Ecto neural progenitor cell (in vitro differentiated cells): ENCODE measurements at places on chromosomes 5 and 9.

GRCh38 chr9:123679330-123679987 is 250.5 kb downstream of the DENND1A start:
- no peak for DNase-seq

DNA sequence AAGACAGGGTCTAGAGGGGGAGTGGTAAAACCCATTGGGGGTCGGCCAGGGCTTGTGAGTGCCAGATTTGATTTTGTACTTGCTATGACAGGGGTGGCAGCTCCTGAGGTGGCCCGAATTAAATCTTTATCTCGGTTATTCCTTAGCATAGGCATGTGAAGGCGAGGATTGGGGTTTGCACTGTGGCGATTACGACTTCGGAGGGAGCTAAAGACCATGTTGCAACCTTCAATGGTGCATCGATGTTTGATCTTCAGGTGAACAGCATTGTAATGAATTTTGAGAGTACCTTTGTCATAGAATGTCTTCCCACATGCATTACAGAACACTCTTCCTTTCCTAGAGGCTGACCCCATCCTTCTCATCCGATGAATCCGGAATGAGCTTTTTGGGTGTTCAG is 433.9 kb downstream of the BNC2 start:
- no peak for DNase-seq

GRCh38 chr9:104263942-104264341 is 169.8 kb downstream of the SMC2 start:
- no peak for DNase-seq

GRCh38 chr5:72834924-72835323 is 18.5 kb downstream of the TNPO1 start:
- no peak for DNase-seq

- no peak for DNase-seq
Observed at GRCh38 chr9:18766989-18767550, 265.9 kb downstream of the SAXO1 start.

GRCh38 chr9:17658237-17658636 is 79.4 kb downstream of the SH3GL2 start:
- no peak for DNase-seq

- DNase-seq = no peak
Observed at GRCh38 chr5:44774279-44774880, 34.4 kb upstream of the MRPS30 start.

DNA sequence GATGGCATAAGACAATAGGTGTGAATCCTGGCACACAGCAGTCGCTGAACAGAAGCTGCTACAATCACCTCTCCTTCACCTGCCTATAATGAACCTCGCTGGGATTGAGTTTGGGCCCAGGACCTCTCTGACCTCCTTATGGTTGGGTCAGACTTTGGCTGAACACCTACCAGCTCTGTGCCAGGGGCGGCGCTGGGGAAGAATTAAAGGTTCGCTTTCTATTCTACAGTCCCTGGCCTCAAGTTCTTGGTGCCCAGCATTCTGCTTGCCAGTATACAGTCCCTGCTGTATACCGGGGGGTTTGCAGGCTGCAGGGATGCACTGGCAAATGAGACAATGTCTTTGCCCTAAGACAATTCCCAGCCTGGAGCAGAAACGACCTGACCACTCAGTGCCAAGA is 895 bp upstream of the STRBP start:
- DNase-seq = no peak

DNA sequence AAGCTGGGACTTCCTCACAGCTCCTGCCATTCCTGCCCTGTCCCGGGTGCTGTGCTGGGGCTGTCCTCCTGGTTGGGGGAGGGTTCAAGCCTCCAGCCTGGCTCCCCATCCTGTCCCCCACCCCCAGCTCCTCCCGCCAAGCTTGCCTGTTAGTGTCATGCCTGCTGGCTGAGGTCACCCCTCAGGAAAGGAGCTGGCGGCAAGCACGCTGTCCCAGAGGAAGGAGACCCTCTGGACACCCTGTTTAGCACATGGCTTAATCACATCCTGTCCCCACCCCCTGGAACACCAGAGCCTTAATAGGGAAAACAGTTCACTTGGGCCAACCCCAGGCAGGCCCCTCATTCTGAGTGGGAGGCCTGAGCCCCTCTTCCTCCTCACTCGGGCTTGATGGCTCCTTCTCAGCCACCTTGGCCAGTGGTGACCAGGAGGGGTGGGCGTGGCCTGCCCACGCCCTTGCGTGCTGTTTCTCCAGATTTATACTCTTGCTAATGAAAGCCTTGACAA is 9.2 kb upstream of the PHYHD1 start:
- DNase-seq = peak; percentile 45

DNA sequence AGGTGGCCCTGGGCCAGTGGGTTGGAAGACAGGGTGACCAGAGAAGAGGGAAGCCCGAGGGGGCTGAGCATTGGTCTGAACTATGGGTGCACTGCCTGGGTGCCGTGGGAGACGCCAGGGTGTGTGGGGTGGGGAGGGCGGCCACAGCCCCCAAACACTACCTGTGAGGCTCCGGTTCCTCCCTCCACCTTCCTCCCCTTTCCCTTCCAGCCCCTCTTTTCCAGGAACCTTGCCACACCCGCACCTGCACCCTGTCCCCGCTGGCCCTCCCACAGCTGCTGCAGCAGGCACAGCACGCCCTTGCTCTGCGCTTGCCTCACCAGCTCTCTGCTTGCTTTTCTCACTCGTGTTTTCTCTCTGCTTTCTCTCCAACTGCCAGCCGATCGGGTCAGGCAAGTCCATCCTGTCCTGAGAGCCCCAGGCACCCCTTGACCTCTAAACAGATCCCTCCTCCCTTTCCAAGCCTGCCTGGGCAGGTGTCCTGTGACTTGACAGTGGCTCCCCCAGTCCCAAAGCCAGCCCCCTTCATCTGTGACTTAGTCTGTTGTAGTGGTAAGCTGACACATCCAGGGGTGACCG is 193.7 kb downstream of the MSX2 start:
- DNase-seq = no peak

DNA sequence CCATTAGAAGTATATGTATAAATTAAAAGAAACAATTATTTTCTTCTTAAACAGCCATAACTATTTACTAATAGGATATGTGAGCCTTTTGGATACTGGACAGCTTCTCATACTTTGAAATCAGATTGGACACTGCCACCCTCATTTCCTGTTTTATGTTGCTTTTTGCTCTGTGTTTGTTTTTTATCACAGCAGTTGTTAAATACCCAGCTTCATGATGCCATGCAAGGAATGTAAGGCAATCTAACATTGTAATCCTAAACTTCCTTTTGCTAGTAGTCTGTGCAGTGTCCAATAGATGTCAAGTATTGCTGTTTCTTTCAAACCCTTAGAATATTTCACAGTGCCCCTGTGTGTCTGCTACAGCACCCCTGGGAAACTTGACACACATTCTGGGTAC is 56.2 kb downstream of the CNTLN start:
- no peak for DNase-seq

DNA sequence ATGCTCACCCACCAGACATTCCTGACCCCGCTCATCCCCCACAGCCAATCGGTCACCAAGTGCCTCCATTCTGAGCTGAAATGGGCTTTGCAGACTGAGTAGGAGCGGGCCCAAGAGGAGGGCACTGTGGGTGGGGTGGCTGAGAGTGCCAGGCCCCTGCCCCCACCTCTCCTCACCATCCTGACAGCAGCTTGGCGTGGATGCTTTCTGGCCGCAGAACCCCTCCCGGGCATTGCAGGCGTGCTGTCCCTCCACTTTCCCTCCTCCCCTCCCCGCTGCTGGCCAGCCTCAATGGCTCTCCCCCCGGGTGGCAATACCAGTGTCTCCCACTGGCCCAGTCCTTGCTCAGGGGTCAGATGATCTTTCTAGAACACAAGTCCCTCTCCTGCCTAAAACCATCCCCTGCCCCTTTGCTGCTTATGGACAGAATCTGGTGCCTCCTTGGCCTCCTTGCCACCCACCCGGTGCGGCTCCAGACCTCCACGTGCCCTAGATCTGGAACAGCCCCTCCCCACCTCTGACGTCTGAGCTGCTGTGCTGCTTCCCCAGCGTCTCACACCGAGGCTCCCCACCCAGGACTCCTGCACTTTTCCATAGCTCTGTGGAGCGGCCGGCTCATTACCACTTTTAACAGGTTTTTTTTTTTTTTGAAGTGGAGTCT is 6.1 kb downstream of the FLT4 start:
- DNase-seq = peak; percentile 44

GRCh38 chr9:4875559-4875958 is 82.8 kb downstream of the RCL1 start:
- no peak for DNase-seq

- DNase-seq = no peak
Observed at GRCh38 chr5:137231540-137231939, 267.6 kb downstream of the SPOCK1 start.

GRCh38 chr5:67305913-67306710 is 109.5 kb upstream of the CD180 start:
- DNase-seq = no peak

DNA sequence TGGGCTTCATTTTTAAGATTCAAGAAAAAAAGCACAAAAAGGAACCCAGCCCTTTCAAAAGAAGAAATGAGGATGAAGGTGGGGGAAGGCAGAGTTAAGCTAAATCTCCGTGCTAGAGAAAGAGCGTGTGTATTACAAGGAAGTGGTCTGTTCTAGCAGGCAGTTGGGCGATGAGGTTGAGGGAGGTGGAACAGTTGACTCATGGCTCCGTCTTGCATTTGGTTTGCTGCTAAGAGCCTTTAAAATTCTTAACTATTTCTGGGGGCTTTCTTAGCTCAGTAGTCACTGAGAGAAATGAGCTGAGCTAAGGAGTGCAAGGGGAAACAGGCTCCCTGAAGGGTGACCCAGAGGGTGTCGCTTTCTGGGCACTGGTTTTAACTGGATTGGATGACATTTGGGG is 117.4 kb downstream of the GCNT1 start:
- DNase-seq = no peak

GRCh38 chr5:178323541-178323865 is 90.9 kb upstream of the PHYKPL start:
- no peak for DNase-seq

GRCh38 chr5:76522103-76522935 is 100.9 kb downstream of the F2RL2 start:
- no peak for DNase-seq

- DNase-seq = peak; percentile 86
Observed at GRCh38 chr5:149837680-149838269, 106.8 kb downstream of the PDE6A start.

- no peak for DNase-seq
Observed at GRCh38 chr5:118249386-118249785, 739.0 kb downstream of the DTWD2 start.

GRCh38 chr5:501831-502184 is 22.4 kb downstream of the SLC9A3 start:
- DNase-seq = no peak

DNA sequence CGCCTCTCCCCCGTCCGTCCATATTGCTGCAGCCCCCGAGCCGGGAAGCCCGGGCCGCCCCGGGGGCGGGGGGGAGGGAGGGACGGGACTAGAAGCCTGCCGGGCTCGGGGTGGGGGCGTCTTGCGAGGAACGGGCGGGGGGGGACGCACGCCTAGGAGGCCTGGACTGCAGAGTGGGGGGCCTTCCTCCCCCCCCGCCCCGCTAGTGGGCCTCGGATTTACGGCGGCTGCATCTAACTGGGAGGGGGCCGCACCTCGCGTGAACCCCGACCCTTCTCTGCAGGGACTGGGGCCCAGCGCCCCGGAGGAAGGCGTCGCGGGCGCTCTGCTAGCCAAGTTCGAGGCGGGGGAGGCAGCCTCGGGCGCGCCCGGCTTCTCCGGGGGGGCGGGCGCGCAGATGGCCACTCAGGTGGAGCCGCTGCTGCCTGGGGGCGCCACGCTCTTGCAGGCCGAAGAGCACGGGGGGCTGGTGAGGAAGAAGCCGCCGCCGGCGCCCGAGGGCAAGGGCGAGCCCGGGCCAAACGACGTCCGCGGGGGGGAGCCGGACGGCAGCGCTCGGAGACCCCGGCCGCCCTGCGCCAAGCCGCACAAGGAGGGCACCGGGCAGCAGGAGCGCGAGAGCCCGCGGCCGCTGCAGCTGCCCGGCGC is at the start of gene LARP1:
Gene LARP1, plus strand, starts transcription at position 17 of the 648 bp plus-strand sequence. Its CDS starts 381 bp downstream, at position 398.
- DNase-seq = peak; percentile 74

GRCh38 chr9:4690144-4690543 is 10.8 kb downstream of the CDC37L1 start:
- DNase-seq = no peak

- DNase-seq = no peak
Observed at GRCh38 chr5:143752165-143752850, 59.7 kb upstream of the HMHB1 start.

DNA sequence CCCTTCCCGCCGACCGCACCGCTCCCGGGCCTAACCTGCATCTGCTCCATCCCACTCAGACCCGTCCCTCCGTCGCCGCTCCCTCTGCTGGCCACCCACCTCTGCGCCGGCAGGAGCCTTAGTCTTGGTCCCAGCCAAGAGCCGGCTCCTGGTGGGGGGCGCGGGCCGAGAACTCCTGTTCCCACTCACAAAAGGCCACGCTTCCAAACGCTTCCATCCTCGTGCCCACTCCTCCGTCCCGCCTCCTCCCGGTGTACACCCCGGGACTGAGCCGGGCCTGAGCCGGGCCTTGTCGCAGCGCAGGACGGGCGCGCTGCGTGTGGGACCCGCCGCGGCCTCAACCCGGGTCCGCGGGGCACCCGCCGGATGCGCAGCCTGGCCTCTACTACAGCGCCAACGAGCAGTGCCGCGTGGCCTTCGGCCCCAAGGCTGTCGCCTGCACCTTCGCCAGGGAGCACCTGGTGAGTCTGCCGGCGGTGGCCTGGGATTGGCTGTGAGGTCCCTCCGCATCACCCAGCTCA is 7.5 kb downstream of the ADAMTS13 start:
- DNase-seq = peak; percentile 86

GRCh38 chr9:131997779-131998178 is 81.9 kb downstream of the MED27 start:
- DNase-seq = no peak

DNA sequence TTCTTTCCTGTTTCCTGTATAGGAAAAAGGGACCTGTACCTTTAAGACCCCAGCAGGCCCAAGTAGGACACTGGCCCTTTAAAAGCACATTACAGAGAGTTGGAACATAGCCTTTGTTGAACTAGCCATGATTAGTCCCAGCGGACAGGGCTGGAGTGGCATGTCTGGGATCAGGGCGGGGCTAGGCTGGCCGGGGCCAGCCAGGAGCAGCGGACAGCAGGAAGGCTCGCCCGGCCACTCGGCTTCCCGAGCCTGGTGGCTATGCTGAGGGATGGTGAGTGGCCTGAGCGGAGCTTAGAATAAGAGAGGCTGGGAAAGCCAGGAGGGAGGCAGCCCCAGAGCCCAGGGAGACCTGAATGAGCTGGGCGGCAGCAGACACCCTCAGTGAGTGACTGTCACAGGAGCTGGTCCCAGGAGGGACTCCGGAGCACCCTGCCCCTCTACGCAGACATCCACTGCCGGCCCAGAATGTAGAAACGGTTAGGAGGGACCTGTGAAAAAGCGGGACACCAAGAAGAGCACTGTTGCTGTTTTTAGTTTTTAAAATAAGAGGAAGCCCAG is 92.1 kb downstream of the DAB2IP start:
- peak; percentile 90 for DNase-seq
